ENCODE measurements at places on chromosomes 13 and 19.
A peak's percentile ranks its signal among the peaks of the same experiment; 100 is the strongest.

GRCh38 chr19:2500841-2501261 lies 24.9 kb downstream of the GADD45B start:
- H3K36me3 ChIP-seq, result peaks cover 12% of the 10 kb centered on the region
- H3K27me3 ChIP-seq, result no peaks in the 10 kb centered on the region
- H3K4me3 ChIP-seq, result no peak overlapping the region
- no peak overlapping the region for H3K27ac ChIP-seq
- DNase-seq, result no peak

- peaks cover 29% of the 10 kb centered on the region for H3K4me1 ChIP-seq
- no peak overlapping the region for H3K27ac ChIP-seq
- H3K27me3 ChIP-seq, result no peaks in the 10 kb centered on the region
- DNase-seq, result no peak
- H3K36me3 ChIP-seq, result peaks cover 34% of the 10 kb centered on the region
These were observed 12.0 kb downstream of the MLLT1 start for GRCh38 chr19:6267552-6268381.

- H3K27ac ChIP-seq, result peak overlapping the region; percentile 74
- H3K27me3 ChIP-seq, result no peaks in the 10 kb centered on the region
- peak overlapping the region; percentile 92 for H3K4me3 ChIP-seq
- H3K4me1 ChIP-seq, result peaks cover 11% of the 10 kb centered on the region
- H3K36me3 ChIP-seq, result peaks cover 38% of the 10 kb centered on the region
These were observed 1.4 kb downstream of the ZNF699 start for GRCh38 chr19:9308091-9308770.

DNA sequence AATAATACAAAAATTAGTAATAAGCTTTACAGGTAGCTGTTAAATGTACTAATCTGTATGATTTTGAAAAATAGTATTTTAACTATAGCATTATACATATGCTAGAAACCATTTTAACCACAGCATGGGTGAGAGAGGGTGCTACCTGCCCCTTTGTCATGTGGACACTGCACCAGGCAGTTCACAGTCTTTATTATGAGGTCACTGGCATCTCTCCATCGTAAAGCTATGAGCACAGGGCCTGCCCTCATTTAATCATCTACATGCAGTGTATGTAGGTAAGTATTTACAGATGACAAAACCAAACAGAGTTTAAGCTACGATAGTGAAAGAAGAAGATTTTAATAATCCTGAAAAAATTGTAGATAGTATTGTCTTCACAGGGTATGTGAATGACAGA lies 21.7 kb downstream of the EDNRB start:
- no peak overlapping the region for H3K27ac ChIP-seq
- H3K4me3 ChIP-seq, result no peak overlapping the region
- peaks cover 9% of the 10 kb centered on the region for H3K27me3 ChIP-seq
- no peak for DNase-seq
- no peaks in the 10 kb centered on the region for H3K36me3 ChIP-seq
